ENCODE measurements at places on chromosomes 4 and X. TPM values are rescaled to one million over a fixed set of nuclear protein-coding genes. Genes with fewer than 3 reads are reported as not detected.

The RAB9B gene
- 37.2 TPM for total RNA-seq

The GAGE12F gene
- not detected for total RNA-seq

DNA sequence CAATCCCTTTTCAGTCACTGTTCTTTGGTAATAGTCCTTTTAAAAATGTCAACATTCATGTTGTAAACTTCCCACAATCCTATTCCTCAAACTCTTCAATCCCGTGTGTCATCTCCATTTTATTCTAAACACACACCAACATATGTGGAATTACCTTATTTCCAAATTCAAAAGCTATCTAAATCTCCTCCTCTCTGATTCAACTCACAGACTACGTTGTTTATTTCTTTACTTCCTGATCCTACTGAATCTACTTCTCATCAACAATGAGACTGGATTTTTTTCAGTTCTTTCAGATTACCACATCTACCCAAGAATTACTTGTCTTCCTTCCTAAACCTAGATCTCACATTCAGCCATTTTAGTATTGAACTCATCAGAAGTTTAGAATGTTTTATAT is 188.2 kb downstream of the GABRB1 start:
- no peak overlapping the region for H3K4me3 ChIP-seq
- H3K4me1 ChIP-seq, result no peaks in the 10 kb centered on the region
- no peak for DNase-seq
- H3K27me3 ChIP-seq, result no peaks in the 10 kb centered on the region

GRCh38 chr4:45663003-45663402 is 460.9 kb downstream of the GABRG1 start:
- H3K36me3 ChIP-seq, result no peaks in the 10 kb centered on the region
- H3K4me3 ChIP-seq, result no peak overlapping the region
- peaks cover 6% of the 10 kb centered on the region for H3K4me1 ChIP-seq
- no peaks in the 10 kb centered on the region for H3K27me3 ChIP-seq

- no peaks in the 10 kb centered on the region for H3K36me3 ChIP-seq
- no peak overlapping the region for H3K4me3 ChIP-seq
- peaks cover 12% of the 10 kb centered on the region for H3K4me1 ChIP-seq
- H3K27me3 ChIP-seq, result no peaks in the 10 kb centered on the region
These were observed 47.5 kb downstream of the GASK1B start for GRCh38 chr4:158125310-158125709.

DNA sequence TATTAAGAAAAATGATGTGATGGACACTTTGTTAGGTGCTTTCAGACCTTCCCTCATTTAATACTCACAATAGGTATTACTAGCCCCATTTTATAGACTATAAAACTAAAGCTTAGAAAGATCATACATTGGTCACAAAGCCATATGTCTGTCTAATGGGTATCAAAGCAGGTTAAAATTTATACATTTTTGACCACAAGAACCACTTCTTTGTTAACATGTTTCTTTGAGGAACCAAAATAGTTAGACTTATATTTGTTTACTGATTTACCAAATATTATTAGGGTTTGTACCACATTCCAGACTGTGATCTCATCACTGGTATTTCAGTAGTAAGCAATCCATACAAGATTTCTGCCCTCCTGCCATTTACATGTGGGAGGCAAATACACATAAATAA is 363.3 kb downstream of the NAF1 start:
- DNase-seq, result no peak
- H3K4me1 ChIP-seq, result no peaks in the 10 kb centered on the region
- no peak overlapping the region for H3K27ac ChIP-seq
- no peaks in the 10 kb centered on the region for H3K27me3 ChIP-seq
- no peaks in the 10 kb centered on the region for H3K36me3 ChIP-seq
- H3K4me3 ChIP-seq, result no peak overlapping the region

- no peak overlapping the region for H3K4me3 ChIP-seq
- H3K4me1 ChIP-seq, result peaks cover 12% of the 10 kb centered on the region
- DNase-seq, result no peak
These were observed 23.3 kb downstream of the COQ2 start for GRCh38 chr4:83261307-83261706.

DNA sequence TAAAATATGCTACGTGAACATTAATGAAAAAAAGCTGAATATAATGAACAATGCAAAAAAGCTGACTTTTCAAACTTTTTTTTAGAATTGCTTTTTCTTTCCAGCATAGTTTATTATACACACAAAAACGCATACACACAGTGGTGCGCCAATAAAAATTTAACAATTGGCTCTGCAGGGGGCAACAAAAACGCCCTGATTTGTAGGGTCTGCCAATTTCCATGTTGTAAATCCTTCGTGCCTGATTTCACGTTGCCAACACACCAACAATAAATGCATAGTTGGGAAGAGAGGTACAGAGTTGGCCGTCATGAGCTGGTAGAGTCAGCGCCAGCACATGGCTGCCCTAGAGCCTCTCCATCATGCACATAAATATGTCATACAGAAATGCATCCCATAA is 333.1 kb downstream of the MAPK10 start:
- H3K4me3 ChIP-seq, result no peak overlapping the region
- no peaks in the 10 kb centered on the region for H3K4me1 ChIP-seq
- no peaks in the 10 kb centered on the region for H3K36me3 ChIP-seq
- H3K27ac ChIP-seq, result no peak overlapping the region

DNA sequence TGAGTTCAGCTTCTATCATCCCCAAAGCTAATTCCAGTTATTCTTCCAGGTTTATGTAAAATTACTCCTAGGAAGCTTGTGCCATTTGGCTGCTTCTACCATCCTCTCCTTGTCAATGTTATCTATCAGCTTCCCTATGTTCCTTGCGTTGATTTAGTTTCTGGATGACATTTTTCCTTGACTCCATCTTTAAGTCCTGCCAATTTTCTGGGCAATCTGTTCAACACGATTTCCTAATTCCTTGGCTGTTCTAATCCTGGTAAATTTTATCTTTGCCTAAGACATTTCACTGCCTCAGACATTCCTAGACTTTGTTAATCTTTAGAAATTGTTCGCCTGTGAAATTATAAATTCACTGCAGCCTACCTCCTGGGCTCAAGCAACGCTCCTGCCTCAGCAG is 125.1 kb downstream of the PDS5A start:
- peaks cover 21% of the 10 kb centered on the region for H3K36me3 ChIP-seq
- DNase-seq, result no peak
- no peaks in the 10 kb centered on the region for H3K27me3 ChIP-seq
- no peak overlapping the region for H3K4me3 ChIP-seq
